ENCODE measurements at places on chromosomes 11 and 22.

DNA sequence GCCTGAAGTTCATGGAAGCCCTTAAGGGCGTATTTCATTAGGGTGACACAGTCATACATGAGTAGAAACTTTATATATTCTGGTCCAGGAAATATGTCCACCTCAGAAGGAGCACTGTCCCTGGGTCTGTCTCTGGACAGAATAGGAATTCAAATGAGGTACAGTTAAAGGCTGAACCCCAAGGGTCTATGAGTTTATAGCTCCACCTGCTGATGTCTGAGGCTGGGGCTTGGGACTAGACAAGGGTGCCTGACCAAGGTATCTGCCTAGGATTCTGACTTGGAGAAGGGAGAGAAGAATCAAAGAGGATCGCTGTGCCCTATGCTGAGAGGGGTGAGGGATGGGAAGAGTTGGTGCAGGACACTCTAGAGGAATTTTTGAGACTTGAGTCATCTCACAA, 14.9 kb downstream of the HEPHL1 start:
- DNase-seq = no peak

- no peak for DNase-seq
These were observed 1365.4 kb upstream of the RAG2 start for GRCh38 chr11:37963440-37963839.

GRCh38 chr22:39362932-39363331, 13.1 kb downstream of the SYNGR1 start:
- no peak for DNase-seq

- no peak for DNase-seq
These were observed 14.0 kb downstream of the FJX1 start for GRCh38 chr11:35632301-35632700.

GRCh38 chr22:46833228-46833627, 70.8 kb downstream of the TBC1D22A start:
- no peak for DNase-seq

GRCh38 chr22:43707648-43708047, 104.5 kb downstream of the EFCAB6 start:
- no peak for DNase-seq

DNA sequence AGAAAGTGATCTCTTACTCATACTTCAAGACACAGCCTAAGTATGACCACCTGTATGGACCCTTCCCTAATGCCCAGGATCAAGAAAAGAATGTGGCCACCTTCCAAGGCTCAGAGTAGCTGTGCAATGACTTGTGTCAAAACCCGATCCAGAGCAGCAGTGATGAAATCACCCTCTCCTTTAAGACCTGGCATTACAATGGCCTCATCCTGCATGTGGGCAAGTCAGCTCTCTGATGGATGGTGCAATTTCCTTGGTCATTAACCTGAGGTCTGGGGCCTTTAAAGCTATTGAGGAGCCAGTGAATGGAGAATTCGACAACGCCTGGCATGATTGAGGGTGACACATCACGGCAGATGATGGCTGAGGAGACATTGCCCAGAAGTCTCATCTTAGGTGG, 9.1 kb upstream of the TUBA8 start:
- DNase-seq = peak; percentile 11

GRCh38 chr11:63610604-63611394, 3.4 kb downstream of the PLAAT3 start:
- DNase-seq = peak; percentile 84

- DNase-seq = no peak
These were observed 33.8 kb downstream of the PRDM10 start for GRCh38 chr11:129968591-129969419.

GRCh38 chr11:112025707-112026106, 499 bp downstream of the DLAT start:
- peak; percentile 13 for DNase-seq

DNA sequence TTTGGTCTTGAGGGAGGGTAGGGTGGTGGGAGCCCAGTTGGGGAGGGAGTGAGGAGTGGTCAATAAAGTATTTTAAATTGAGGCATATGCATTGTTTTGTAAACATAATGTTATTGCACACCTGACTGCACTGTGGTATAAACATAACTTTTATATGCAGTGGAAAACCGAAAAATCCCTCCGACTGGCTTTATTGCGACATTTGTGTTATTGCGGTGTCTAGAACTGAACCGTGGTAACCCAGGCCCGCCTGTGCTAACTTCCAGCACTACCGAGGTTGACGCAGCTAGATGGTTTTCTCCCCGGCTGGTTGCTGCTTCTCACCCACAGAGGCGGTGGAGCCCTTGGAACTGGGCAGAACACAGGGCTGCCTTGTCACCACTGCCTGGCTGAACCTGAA, 7.6 kb upstream of the RNH1 start:
- no peak for DNase-seq

DNA sequence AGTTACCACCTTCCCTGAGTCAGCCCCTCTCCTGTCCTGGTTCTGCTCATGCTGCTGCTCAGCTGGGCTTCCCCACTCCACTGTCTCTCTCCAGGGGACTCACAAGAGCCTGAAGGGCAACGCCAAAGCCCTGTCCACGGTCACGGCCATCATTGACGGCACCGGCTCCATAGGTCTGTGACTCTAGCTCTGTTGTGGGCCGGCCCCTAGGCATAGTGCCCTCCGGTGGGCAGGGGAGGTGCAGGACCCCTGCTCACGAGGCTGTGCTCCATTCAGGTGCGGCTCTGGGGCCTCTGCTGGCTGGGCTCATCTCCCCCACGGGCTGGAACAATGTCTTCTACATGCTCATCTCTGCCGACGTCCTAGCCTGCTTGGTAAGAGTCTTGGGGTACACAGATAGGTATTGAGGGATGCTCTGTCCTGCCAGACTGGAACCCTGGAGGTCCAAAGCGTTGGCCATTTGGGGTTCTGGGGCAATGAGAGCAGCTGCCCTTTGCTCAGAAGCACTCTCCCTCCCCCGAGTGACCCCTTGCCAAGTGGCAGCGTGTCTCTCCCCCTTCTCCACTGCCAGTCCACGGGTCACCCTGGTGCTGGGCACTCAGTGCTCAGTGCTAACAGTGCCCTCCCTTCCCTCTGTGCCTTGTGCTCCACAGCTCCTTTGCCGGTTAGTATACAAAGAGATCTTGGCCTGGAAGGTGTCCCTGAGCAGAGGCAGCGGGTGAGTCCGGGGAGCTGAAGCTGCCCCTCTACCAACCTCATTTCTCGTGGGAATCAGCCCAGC, 22.4 kb downstream of the SLC37A2 start:
- DNase-seq = no peak

DNA sequence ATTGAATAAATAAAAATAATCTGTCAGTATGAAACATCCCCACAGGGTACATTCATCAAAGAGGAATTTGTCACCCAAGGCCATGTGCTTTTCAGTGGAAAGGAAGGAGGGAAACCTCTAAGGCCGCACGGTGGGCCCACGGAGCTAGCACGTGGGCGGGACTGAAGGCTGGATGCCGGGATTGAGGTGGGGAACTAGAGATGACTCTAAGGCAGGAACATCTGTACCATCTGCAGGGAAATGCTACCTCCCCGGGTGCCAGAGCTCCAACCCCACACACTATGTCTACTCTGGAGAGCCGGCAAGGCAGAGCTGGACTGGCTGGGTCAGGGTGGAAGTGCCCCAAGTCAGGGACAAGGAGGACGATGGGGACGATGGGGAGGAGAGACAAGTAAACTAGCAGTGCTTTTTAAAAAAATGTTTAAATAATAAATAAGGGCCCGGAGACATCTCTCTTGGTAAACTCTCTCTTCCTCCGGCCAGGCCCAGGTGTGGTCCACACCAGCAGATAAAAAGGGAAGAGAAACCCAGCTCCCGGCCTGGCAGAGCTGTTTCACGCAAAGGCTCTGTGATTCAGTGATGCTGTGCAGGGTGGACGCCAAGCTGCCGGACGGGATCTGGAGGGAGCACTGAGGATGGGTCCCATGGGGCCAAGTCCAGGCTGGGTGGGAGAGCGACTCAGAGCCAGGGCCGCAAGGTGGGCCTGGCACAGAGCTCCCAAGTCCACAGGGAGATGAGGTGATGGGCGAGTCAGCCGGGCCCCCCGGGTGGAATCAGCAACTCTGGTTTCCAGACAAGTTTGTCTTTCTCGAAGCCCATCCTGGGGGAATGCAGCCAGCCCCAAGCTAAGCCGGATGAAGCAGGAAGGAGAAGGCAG, 5.8 kb downstream of the LIF start:
- no peak for DNase-seq

GRCh38 chr11:115616971-115617370, 112.8 kb upstream of the CADM1 start:
- peak; percentile 62 for DNase-seq

- no peak for DNase-seq
These were observed 18.8 kb upstream of the SUN2 start for GRCh38 chr22:38774496-38775166.

- DNase-seq = peak; percentile 46
These were observed 18.3 kb downstream of the AMOTL1 start for GRCh38 chr11:94786264-94787126.

DNA sequence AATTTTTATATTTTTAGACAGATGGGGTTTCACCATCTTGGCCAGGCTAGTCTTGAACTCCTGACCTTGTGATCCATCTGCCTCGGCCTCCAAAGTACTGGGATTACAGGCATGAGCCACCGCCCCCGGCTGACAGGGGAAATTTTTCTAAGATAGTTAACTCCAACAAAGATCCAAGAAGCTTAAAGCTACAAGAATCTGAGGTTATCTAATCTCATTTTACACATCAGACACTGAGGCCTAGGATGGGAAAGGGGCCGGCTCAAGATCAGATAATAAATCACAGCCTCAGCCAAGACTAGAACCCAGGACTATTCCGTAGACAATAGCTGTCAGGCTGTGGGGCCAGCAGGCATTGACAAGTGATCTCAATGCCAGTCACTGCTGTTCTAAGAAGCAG, 94.0 kb downstream of the AMBRA1 start:
- DNase-seq = no peak

DNA sequence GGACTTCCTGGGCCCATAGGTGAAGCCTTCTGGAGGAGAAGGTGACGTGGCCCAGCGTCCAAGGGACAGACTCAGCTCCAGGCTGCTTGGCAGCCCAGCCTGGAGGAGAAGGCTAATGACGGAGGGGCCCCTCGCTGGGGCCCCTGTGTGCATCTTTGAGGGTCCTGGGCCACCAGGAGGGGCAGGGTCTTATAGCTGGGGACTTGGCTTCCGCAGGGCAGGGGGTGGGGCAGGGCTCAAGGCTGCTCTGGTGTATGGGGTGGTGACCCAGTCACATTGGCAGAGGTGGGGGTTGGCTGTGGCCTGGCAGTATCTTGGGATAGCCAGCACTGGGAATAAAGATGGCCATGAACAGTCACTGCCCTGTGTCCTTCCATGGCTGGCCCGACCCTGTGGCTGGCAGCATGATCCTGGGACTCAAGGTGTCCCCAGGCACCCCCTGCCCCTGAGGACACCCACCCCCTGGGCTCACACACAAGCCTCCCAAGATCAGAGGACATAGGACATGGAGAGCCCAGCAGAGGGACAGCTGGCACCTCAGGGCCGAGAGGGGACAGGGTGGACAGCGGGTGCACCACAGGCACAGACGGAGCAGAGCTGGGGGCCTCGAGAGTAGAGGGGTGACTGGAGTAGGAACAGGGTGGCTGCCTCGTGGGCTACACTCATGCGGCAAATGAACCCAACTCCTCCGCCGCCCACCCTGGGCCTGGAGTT, 10.1 kb downstream of the SIGIRR start:
- no peak for DNase-seq

GRCh38 chr11:46445920-46446771, 54.6 kb upstream of the CHRM4 start:
- DNase-seq = no peak

- DNase-seq = no peak
These were observed 1.9 kb upstream of the NDUFC2 start for GRCh38 chr11:78081583-78081982.

DNA sequence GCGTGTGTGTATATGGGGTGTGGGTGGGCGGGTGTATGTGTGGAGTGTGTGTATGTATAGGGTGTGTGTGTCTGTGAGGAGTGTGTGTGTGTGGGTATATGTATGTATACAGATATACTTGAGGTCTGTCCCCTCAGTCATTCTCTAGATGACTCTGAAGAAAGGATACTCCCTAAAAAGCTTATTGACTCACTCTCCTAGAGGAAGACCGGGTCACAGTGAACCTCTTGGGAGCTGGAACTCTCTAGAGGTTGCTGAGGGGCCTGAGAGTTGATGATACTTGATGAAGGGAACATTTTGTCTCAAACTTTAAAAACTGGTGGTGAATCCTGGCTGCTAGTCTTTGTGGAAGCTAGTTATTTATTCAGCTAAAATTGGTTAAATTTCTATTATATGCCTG, 15.1 kb downstream of the STX3 start:
- no peak for DNase-seq

GRCh38 chr11:66617155-66617834, 865 bp downstream of the RBM14 start:
- no peak for DNase-seq

- no peak for DNase-seq
These were observed 626.1 kb upstream of the ARHGAP42 start for GRCh38 chr11:100061006-100061405.

DNA sequence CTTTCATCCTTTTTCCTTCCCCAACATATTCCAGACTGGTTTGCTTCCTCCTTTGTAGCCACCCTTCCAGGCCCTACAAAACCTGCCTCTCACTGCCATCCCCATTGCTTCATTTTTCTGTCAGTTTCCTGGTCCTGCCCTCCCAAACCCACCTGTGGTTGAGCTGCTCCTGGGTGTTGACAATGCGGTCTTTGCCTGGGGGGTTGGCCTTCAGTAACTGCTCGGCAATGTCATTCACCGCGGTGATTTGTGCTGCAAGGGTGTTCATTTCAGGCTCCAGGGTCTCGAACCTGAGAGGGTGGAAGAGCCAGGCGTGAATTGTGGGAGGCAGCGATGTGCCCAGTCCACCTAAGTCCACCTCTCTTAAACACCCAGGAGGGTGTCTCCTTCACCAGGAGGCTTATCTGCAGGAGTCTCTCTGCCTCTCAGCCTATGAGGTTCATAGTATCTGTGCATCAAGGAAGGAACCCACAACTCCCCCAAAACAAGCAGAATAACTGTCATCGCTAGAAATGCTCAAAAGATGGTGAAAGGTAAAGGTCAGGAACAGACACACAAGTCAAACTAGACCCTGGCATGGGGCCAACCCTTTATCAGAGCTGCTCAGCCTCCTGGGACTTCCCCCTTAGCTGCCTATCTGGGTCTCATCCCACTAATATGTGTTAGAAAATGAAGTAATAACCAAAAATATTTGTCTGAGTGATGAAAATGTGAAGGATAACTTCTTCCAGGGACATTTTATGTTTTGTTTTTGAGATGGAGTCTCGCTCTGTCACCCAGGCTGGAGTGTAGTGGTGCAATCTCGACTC, 23.9 kb upstream of the RBM4B start:
- DNase-seq = no peak

DNA sequence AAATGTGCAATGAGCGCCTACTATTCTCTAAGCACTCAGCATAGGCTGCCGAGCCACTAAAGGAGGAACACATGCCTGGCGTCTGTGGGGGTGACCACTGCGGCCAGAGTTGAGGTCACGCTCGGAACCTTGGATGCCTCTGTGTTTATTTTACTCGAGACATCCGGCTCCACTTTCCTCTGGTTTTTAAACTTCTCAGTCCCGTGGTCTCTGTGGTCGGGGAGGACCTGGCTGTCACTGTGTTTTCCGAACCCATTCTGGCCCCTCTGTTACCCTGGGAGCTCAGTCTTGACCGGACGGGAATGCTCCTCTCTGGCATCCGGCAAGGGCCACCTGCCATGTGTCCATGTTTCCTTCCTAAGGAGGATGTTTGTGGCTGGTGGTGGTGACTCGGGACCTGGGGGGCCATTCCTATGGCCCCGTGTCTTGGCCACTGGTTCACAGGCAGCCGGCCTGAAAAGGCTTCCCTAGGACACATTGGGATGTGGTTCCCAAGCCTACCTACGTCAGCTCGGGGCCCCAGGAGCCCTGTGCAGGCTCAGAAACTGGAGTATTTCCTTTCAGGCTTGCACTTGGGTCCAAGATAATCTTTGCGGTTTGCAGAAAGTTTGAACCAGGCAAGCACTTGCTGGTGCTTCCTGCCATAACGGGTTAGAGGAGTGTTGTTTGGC, 46.7 kb upstream of the PARVG start:
- DNase-seq = no peak
